Psoas muscle (tissue), 8 donors: ENCODE measurements at places on chromosomes 13 and 19. TPM values are rescaled to one million over a fixed set of nuclear protein-coding genes. Genes with fewer than 3 reads are reported as not detected.
A peak's percentile ranks its signal among the peaks of the same experiment; 100 is the strongest.

DNA sequence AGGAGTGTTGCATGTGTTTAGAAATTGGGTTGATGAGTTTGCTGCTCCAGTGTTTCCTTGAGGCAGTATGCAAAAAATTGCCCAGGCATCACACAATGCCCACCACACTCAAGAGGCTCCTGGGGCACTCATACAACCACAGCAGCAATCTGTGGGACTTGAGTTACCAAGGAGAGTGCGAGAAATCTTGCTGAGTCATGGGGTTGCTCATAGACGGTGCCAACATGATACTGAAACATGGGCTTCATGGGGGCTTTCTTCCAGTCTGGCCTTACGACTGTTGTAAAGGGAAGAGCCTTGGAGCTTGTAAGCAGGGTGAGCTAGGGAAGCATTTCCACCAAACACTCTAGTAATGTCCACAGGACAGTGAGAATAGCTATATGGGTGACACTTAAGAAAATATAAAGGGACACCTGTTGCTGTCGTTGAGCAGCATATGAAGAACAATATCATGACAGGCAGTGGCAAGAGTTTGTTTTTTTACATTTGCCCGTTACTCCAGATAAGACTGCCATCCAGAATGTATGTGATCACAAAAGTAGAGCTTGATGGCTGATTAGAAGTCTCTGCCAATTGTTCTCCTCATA lies 1237.4 kb downstream of the UQCRFS1 start:
- no peak for DNase-seq

DNA sequence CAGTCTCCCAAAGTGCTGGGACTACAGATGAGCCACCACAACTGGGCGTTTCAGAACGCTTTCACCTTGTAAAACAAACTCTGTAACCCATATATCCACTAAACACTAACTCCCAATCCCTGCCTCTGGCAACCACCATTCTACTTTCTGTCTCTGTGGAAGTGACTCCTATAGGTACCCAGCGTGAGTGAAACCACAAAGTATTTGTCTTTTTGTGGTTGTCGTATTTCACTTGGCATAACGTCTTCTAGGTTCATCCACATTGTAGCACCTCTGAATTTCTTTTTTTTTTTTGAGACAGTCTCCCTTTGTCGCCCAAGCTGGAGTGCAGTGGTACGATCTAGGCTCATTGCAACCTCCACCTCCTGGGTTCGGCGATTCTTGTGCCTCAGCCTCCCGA lies 44.8 kb downstream of the BRD4 start:
- no peak for DNase-seq

DNA sequence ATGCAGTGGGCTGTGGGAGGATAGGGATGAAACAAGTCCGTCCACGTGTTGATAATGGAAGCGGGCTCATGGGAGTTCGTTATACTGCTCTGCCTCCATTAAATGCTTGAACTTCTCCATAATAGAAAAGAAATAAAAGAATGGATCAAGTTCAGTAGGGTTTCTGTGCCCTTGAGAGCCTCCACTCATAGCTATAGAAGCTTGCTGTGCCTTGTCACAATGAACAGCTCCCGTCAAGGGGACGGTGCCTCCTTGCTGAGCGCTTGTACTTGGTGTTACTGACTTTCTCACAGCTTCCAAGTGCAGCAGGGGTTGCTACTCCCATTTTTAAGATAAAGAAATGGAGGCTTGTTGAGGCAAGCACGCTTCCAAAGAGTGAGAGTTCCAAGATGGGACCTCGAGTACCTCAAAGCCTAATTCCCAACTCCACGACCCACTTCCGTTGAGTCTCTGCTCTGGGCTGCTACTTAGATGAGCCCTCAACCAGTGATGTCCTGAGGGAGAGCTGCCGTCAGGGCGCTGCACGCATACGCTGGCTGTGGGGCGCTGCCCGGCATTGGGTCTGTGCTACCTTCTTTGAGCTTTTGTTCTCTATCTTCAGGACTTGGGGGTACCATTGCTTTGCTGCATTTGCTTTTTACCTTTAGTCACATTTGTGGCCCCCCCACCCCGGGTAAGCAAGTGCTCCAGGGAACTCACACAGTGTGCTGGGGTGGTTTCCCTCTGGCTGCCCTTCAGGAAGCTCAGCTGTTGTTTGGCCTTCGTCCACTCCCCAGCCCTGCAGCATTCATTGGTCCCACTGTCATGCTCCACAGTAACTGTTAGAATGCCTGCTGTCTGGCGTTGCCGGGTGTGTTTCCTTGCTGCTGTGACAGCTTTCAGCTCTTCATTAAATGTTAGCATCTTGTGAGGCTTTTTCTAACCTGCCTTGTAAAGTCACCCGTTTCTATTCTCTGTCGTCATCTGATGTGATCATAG lies 9.5 kb downstream of the SNRNP70 start:
- peak; percentile 86 for DNase-seq

DNA sequence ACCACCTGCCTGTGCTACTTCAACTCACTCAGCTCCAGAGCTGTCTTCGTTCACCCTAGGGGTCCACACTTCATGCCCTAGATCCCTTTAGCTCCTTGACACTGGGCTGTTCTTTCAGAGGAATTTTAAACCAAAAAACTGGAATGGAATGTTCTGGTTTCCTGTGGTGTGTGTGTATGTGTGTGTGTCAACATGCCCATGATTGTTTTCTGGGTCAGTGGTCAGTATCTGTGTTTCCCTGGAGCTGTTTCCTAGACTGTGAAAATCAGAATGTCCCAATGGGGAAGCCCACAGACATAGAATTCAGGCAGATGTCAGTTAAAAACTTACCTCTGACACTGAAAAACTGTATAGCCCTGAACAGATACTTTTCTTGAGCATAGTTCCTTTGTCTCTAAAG lies 1.3 kb downstream of the PMIS2 start:
- no peak for DNase-seq

- no peak for DNase-seq
These were observed 30.1 kb upstream of the METTL21C start for GRCh38 chr13:102724923-102725322.

Gene LGALS4
- total RNA-seq = 0.62 TPM

Gene FFAR3
- total RNA-seq = not detected

Gene CDC42EP5
- 5.0 TPM for total RNA-seq
